Smooth muscle cell of the umbilical artery (primary cell): ENCODE measurements at places on chromosomes 1 and 21. TPM values are rescaled to one million over a fixed set of nuclear protein-coding genes. Genes with fewer than 3 reads are reported as not detected.

The DNALI1 gene
- total RNA-seq = 0.89 and 1.9 TPM in 2 replicates

The OR2T33 gene
- not detected in 2 replicates for total RNA-seq

The QSOX1 gene
- 595 and 635 TPM in 2 replicates for total RNA-seq

The KLHDC9 gene
- 1.2 and 1.5 TPM in 2 replicates for total RNA-seq

The TESK2 gene
- 0.60 and 0.89 TPM in 2 replicates for total RNA-seq

The TCP10L gene
- total RNA-seq = 0.46 and 0.59 TPM in 2 replicates

The OR2T29 gene
- not detected in 2 replicates for total RNA-seq

The RAB4A gene
- total RNA-seq = 35.4 and 38.9 TPM in 2 replicates

The KIAA1614 gene
- total RNA-seq = 2.1 and 3.0 TPM in 2 replicates

The LCK gene
- total RNA-seq = not detected in 2 replicates

The ACTN2 gene
- total RNA-seq = under 0.01 and 0.32 TPM in 2 replicates

The TMEM54 gene
- total RNA-seq = 31.5 and 37.3 TPM in 2 replicates

The LRRC38 gene
- total RNA-seq = not detected in 2 replicates

The CLDN17 gene
- not detected in 2 replicates for total RNA-seq

The KIAA0040 gene
- total RNA-seq = 0.05 TPM in 1 of 2 replicates, not detected in the other

The LCE1B gene
- total RNA-seq = not detected in 2 replicates

The FAM3B gene
- total RNA-seq = not detected in 2 replicates

The COL9A2 gene
- total RNA-seq = 0.59 and 0.78 TPM in 2 replicates

The NMNAT2 gene
- total RNA-seq = 1.2 and 11.3 TPM in 2 replicates
